ENCODE measurements at places on chromosomes 2 and 18.

GRCh38 chr18:421247-422155, 79.0 kb downstream of the COLEC12 start:
- DNase-seq: no peak

- DNase-seq: peak; percentile 91
Measured at GRCh38 chr2:219562049-219563020, 9.0 kb downstream of the OBSL1 start.

DNA sequence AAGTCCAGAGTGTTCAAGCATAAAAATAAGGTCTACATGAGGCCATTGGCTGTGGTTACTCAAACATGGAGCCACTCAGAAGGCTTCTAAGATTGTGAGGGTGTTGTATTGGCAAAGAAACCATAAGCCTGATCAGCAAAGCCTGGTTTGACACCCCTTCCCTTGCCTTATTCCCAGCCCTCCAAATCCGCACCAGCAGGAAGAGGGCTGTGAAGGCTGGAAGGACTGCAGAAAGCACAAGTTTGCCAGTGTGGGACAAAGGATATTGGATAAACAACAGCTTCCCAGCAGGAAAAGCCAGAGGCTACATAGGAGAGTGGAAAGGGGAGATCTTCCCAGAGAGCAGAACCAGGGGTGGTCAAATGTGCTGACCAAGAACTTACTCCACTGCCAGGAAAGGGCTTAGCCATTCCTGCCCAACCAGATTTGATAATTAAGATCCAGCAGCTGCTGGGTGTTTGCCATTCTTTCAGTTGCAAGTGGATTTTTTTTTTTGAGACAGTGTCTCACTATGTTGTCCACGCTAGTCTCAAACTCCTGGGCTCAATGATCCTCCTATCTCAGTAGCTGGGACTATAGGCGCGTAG, 1.5 kb upstream of the PRKAG3 start:
- DNase-seq: no peak

GRCh38 chr18:74116633-74117554, 30.7 kb downstream of the FBXO15 start:
- peak; percentile 22 for DNase-seq

DNA sequence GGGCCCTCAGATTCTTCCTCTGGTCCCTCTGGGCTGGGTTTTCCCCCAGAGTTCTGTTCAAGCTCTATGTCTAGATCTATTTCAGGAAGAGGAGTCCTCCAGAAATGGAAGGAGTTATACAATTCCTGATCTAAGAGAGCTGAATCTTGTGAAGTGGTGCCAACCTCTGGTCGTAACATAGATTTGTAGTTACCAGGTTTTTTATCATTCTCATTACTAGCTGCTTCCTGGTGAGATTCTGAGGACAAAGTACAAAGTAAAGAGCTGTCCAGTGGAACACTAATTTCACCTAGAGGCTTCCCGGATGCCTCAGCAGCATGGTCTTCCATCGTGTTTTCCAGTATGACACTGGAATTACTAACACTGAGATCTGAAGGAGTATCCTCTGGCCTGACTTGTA, 44.1 kb downstream of the PPP4R1 start:
- no peak for DNase-seq

GRCh38 chr2:104371087-104371781, 482.7 kb upstream of the POU3F3 start:
- DNase-seq: no peak

- no peak for DNase-seq
Measured at GRCh38 chr2:5915881-5916310, 223.7 kb downstream of the SOX11 start.

DNA sequence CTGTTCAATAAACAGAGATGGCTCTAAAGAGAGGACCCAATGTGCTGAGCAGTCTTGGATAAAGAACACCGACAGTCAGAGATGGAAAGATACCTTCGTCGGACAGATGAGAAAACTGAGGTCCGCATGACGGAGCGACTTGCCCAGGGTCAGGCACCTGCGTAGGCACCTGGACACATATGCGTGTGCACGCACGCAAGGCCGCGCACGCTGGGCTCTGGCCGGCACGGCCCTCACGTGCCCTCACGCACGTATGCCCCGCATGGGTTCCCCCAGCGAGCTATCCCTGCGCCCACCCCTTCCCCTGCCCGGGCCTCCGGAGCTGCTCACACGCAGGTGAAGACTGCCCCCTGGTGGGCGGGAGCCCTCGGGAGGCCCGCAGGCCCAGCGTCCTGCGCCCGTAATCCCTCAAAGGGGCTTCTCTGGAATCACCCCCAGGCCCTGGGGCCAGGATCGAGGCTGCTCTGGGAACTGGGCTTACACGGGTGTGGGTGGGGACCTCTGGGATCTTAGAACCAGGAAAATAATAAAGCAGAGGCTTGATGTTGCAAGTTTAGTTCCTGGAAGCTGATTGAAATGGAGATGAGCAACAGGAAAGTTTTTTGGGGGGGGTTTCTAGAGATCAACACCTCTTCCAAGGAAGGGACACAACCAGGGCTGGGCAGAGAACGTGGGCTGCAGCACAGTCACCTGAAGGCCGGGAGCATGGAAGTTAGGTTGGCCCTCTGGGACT, 246.3 kb downstream of the TNS1 start:
- DNase-seq: peak; percentile 31

GRCh38 chr2:138391946-138392345, 109.6 kb upstream of the SPOPL start:
- DNase-seq: no peak

DNA sequence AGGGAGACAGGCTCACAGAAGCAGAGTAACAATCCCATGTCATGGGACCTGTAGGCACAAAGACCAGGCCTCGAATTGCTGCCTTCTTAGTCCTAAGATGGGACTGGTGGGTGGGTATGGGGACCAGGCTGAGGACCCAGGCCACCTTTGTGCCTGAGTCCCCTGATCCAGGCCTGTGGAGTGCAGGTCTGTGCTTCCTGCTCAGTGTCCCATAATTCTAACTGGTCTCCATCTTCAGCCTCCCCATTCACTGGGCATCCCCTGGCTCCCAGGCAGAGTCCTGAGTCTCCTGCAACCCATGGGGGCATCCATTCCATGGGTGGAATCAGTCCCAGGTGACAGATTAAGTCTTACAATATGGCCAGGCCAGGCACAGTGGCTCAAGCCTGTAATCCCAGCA, 83.9 kb downstream of the SMAD7 start:
- DNase-seq: no peak

GRCh38 chr2:23617167-23617810, 232.3 kb downstream of the KLHL29 start:
- no peak for DNase-seq

- no peak for DNase-seq
Measured at GRCh38 chr2:102509749-102510148, 36.7 kb downstream of the SLC9A4 start.

DNA sequence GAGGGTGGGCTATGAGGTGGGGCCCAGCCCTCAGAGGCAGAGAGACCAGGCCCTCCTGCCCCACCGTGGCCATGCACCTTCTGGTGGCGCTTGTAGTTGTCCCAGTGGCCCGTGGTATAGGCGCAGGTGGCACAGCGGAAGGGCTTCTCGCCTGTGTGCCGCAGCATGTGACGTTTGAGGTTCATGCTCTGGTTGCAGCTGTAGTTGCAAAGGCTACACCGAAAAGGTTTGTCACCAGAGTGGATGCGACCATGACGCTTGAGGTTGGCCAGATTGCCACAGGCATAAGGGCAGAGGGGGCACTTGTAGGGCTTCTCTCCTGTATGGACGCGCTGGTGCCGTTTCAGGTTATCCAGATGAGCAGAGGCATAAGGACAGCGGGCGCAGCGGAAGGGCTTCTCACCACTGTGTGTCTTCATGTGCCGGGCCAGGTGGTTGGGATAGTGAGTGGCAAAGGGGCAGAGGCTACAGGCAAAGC, 2.9 kb downstream of the ZNF513 start:
- DNase-seq: no peak

GRCh38 chr2:219018286-219018685, 23.0 kb downstream of the CFAP65 start:
- no peak for DNase-seq

GRCh38 chr2:235868224-235868623, 300.0 kb downstream of the GBX2 start:
- no peak for DNase-seq

GRCh38 chr2:218733171-218734021, 22.8 kb downstream of the TTLL4 start:
- no peak for DNase-seq

DNA sequence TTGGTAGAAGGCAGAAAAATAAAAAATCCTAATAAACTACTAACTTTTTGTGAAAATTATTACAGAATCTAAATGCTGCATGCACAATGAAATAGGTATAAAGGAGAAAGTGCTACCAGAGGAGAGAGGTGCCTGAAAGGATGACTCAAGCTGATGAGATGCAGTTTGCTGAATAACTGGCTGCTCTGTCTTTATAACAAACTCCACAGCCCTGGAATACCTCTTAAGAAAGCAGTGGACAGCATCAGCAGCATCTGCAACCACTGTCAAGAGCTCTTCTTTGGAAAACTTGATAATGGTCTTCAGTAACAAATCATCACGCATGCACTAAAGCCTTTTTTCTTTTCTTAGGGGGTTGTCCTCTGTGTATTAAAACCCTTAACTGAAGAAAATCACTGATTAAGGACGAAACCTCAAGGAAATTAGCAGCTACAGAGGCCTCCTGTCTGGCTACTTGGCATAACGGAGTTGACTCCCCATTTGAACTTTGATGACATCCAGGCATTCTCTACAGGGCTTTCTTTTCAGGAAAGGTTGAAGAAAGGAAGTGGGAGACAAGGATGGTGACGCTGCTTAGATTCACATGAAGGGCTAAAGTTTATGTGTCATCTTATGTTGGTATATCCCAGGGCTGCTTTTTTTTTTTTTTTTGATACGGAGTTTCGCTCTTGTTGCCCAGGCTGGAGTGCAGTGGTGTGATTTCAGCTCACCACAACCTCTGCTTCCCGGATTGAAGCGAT, 28.8 kb downstream of the WDFY1 start:
- no peak for DNase-seq

Measured in NCI-H526 (cell line).